ENCODE measurements at places on chromosomes 4 and X.

- DNase-seq: no peak
Observed at GRCh38 chrX:136781180-136781797, 557 bp upstream of the ARHGEF6 start.

GRCh38 chr4:181687116-181687515, 556.1 kb upstream of the TENM3 start:
- DNase-seq: no peak

- DNase-seq: no peak
Observed at GRCh38 chr4:152094970-152095700, 334.3 kb upstream of the GATB start.

DNA sequence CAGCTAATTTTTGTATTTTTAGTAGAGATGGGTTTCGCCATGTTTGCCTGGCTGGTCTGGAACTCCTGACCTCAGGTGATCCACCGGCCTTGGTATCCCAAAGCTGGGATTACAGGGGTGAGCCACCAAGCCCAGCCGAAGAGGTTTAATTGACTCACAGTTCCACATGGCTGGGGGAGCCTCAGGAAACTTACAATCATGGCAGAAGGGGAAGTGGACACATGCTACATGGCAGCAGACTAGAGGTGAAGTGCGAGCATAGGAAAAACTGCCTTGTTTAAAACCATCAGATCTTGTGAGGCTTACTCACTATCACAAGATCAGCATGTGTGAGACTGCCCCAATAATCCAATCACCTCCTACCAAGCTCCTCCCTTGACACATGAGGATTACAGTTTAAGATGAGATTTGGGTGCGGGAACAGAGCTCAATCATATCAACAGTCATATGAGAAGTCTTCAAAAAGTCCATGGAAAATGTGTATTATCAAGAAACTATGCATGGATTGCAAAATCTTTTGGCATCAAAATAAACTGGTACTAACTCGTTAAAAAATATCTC, 25.8 kb upstream of the RPL39 start:
- no peak for DNase-seq

- DNase-seq: no peak
Observed at GRCh38 chrX:46602468-46603102, 29.0 kb downstream of the CHST7 start.

- no peak for DNase-seq
Observed at GRCh38 chr4:38177035-38177546, 216.9 kb downstream of the PTTG2 start.

All from AG09319 (cell line).